Activated CD8-positive, alpha-beta memory T cell treated with anti-CD3 and anti-CD28 coated beads for 24 hours (primary cell): ENCODE measurements at places on chromosomes 12 and 14.

GRCh38 chr14:83714151-83714550 is 1815.8 kb upstream of the FLRT2 start:
- DNase-seq: no peak

DNA sequence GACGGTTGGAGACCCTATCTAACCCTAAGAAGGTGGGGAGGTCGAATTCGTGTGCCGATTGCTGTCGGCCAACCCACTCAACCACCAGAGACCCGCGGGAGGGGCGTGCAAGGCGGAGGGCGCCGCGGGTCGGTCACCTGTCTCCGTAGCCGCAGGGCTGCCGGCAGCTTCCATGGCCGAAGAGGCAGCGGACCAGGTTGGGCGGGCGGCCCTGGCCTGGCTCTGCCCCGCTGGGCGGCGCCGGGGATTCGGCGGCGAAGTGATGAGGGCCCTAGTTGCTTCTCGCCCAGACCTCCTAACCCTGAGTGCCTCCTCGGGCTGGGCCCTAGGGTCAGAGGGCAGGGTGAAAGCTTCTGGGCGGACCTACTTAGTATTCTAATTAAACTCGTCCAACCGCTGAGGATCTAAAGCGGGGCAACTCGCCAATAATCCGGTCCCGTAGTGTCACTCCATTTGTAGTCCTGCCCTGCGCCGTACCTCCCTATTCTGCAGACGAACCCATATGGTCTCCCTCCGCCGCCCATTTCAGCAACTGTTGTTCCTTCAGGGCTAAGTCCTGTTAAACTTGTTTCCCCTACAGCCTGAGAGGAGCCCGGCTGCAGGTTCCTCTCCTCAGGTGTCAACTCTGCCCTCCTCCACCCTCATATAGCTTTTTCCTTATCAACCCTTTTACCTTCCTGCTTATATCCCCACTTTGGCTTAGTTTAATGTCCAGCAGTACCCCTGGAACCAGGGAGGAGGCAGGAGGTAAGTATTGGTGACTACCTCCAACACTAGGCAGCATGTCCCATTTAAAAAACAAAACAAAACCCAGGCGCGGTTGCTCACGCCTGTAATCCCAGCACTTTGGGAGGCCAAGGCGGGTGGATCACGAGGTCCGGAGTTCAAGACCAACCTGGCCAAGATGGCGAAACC is at the start of gene PYM1:
Gene PYM1, minus strand, starts transcription at position 307 of the 915 bp plus-strand sequence. Its CDS starts 133 bp downstream, at position 174.
- DNase-seq: peak; percentile 84

GRCh38 chr14:24036169-24036962 is 15.4 kb upstream of the CARMIL3 start:
- DNase-seq: peak; percentile 85

GRCh38 chr12:44314007-44314500 is 478.2 kb downstream of the TMEM117 start:
- DNase-seq: no peak

- DNase-seq: no peak
Measured at GRCh38 chr12:126719912-126720705, 1546.9 kb upstream of the TMEM132C start.

GRCh38 chr12:40915172-40915571 is 222.9 kb downstream of the CNTN1 start:
- DNase-seq: no peak

- no peak for DNase-seq
Measured at GRCh38 chr12:89087149-89087825, 265.0 kb downstream of the DUSP6 start.

DNA sequence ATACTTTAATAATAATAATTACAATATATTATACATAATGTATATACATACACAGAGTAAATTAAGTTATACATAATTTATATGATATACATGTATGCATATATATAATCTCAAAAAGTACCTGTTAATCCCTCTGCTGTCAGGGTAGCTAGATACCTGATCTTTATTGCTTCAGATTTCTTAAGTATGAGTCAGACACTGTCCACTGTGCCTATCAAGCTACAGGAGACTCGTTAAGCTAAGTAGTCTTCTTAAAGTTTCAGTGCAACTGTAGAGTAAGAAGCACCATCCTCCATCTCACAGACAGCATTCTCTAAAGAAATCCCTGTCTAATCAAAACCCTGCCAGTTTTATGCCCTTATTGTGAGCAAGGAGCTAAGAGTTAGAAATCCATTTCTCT is 428.7 kb downstream of the RERGL start:
- no peak for DNase-seq

- no peak for DNase-seq
Measured at GRCh38 chr12:96376865-96377264, 23.4 kb downstream of the CDK17 start.

- DNase-seq: no peak
Measured at GRCh38 chr14:55699131-55700057, 119.4 kb downstream of the KTN1 start.

GRCh38 chr14:63277591-63278183 is 41.0 kb downstream of the GPHB5 start:
- DNase-seq: no peak

GRCh38 chr12:62429457-62429856 is 37.2 kb upstream of the MON2 start:
- no peak for DNase-seq
